Activated T-cell treated with anti-CD3 and anti-CD28 coated beads, Interleukin-2, amount 50 U/mL, for 72 hours (primary cell): ENCODE measurements at places on chromosomes 2 and 18. TPM values are rescaled to one million over a fixed set of nuclear protein-coding genes. Genes with fewer than 3 reads are reported as not detected.

GRCh38 chr2:68469935-68470334 is 2.5 kb downstream of the APLF start:
- H3K27me3 ChIP-seq, result no peaks in the 10 kb centered on the region
- peaks cover 52% of the 10 kb centered on the region for H3K4me1 ChIP-seq

SEMA4C gene
- 22.2 TPM for total RNA-seq

- no peak overlapping the region for H3K27ac ChIP-seq
- peaks cover 36% of the 10 kb centered on the region for H3K4me1 ChIP-seq
- no peak overlapping the region for H3K4me3 ChIP-seq
- no peaks in the 10 kb centered on the region for H3K36me3 ChIP-seq
- no peak for DNase-seq
Observed at GRCh38 chr2:38539086-38539485, 63.6 kb downstream of the HNRNPLL start.

RAD51AP2 gene
- total RNA-seq, result not detected

GRCh38 chr2:15797231-15797938 is 143.0 kb upstream of the MYCN start:
- H3K4me1 ChIP-seq, result no peaks in the 10 kb centered on the region
- no peak overlapping the region for H3K4me3 ChIP-seq
- no peak overlapping the region for H3K27ac ChIP-seq
- DNase-seq, result no peak

HOXD10 gene
- total RNA-seq, result not detected

GRCh38 chr18:68147728-68148127 is 567.2 kb downstream of the TMX3 start:
- no peak for DNase-seq
- no peak overlapping the region for H3K4me3 ChIP-seq
- no peak overlapping the region for H3K27ac ChIP-seq
- H3K36me3 ChIP-seq, result no peaks in the 10 kb centered on the region
- no peaks in the 10 kb centered on the region for H3K27me3 ChIP-seq

GRCh38 chr2:12032398-12032797 is 286.0 kb downstream of the LPIN1 start:
- H3K27ac ChIP-seq, result no peak overlapping the region
- H3K4me3 ChIP-seq, result no peak overlapping the region
- peaks cover 6% of the 10 kb centered on the region for H3K27me3 ChIP-seq

NYAP2 gene
- 0.05 TPM for total RNA-seq

FOXD4L1 gene
- not detected for total RNA-seq

DNA sequence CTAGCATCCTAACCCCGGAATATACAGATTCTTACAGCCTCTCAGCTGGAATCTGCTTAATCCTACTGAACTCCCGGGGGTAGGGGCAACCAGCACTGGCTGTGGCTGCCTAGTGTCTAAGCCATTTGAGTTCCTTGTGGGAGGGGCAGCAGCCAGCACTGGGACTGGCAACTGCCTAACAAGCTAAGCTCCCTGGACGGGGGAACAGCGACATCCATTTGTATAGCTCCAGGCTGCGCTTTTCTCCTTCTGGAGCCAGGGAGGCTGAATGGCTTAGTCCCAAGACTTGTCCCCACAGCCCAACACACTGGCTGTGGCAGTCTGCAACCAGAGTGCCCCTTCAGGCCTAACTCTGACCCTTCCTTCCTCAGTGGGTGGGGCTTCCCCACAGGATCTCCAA is 787.2 kb downstream of the METTL4 start:
- H3K27me3 ChIP-seq, result no peaks in the 10 kb centered on the region
- H3K27ac ChIP-seq, result no peak overlapping the region
- no peak overlapping the region for H3K4me3 ChIP-seq
- no peaks in the 10 kb centered on the region for H3K36me3 ChIP-seq

SCG2 gene
- total RNA-seq, result not detected

STK36 gene
- total RNA-seq, result 22.1 TPM

- peaks cover 8% of the 10 kb centered on the region for H3K4me1 ChIP-seq
- DNase-seq, result no peak
- peaks cover 19% of the 10 kb centered on the region for H3K27me3 ChIP-seq
Observed at GRCh38 chr2:111671426-111672150, 212.4 kb downstream of the ANAPC1 start.

GRCh38 chr2:227493524-227493923 is 21.6 kb downstream of the AGFG1 start:
- peaks cover 39% of the 10 kb centered on the region for H3K4me1 ChIP-seq
- H3K4me3 ChIP-seq, result no peak overlapping the region
- H3K27me3 ChIP-seq, result no peaks in the 10 kb centered on the region
- peaks cover 21% of the 10 kb centered on the region for H3K36me3 ChIP-seq
- DNase-seq, result no peak

DNA sequence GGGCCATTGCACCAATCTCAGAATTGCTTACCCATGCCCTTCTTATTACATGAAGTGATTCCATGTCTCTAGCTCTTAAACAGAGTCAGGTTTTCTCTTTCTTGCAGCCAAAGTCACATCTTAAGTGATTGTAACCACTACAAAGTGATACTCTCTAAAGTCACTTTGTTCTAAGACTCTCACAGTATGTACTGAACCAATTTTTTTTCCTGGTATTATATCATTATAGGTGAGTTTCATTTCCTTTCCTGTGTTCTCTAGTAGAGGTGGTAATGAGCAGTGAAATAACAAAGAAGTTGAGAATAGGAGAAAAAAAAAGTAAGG is 66.3 kb upstream of the DARS1 start:
- peak overlapping the region; percentile 56 for H3K4me3 ChIP-seq
- H3K4me1 ChIP-seq, result peaks cover 87% of the 10 kb centered on the region
- no peaks in the 10 kb centered on the region for H3K27me3 ChIP-seq
- H3K36me3 ChIP-seq, result peaks cover 2% of the 10 kb centered on the region
- peak; percentile 24 for DNase-seq

DNA sequence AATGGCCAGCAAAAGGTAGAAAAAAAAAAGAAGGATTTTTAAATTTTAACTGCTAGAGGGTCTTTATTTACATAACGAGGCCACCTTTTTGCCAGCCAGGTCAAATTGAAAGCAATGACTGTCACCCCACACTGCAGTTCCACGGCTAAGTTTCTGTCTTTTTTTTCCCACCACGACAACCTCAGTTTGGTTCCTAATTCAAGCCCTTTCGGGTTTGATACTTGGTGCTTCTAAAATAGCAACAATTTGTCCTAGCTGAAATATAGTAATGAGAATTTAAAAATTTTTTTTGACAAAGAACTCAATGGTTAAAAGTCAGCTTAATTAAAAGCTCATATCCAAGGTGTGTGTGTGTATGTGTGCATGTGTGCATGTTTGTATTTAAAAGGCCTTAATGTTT is 16.4 kb upstream of the NMS start:
- no peak overlapping the region for H3K4me3 ChIP-seq
- H3K27ac ChIP-seq, result no peak overlapping the region
- no peak for DNase-seq
- H3K27me3 ChIP-seq, result no peaks in the 10 kb centered on the region

DNA sequence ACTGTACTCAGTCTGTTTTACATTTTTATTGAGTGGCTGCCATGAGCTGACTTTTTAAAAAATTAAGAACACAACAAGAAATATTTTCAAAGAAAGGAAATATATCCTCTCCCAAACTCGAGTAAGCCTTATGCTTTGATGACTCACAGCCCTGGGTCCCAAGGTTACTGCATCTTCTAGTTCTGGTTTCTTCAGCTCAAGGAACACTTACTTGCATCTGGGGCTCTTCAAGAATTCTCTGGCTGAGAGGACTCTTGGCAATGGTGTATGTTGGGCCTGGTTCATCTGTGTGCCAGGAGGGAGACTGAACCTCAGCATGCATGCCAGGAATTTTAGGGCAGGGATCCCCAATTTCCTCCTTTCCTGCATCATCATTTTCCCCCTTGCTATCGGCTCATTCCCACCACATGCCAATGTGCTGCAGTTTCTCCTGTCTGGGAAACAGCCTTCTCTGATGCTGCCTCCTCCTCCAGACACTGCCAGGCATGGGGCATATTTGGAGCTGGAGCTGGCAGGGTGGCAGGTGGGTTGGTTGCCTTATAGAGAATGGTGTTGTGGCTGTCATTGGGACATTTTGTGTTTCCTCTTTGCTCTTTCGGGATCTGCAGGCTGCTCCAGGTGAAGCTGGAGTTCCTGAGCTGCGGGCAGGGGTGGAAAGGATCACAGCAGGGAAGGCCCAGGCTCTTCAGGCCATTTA is 192.2 kb upstream of the HS6ST1 start:
- no peak for DNase-seq
- peaks cover 10% of the 10 kb centered on the region for H3K4me1 ChIP-seq
- H3K27me3 ChIP-seq, result peaks cover 21% of the 10 kb centered on the region
- no peak overlapping the region for H3K4me3 ChIP-seq
- no peaks in the 10 kb centered on the region for H3K36me3 ChIP-seq

DNA sequence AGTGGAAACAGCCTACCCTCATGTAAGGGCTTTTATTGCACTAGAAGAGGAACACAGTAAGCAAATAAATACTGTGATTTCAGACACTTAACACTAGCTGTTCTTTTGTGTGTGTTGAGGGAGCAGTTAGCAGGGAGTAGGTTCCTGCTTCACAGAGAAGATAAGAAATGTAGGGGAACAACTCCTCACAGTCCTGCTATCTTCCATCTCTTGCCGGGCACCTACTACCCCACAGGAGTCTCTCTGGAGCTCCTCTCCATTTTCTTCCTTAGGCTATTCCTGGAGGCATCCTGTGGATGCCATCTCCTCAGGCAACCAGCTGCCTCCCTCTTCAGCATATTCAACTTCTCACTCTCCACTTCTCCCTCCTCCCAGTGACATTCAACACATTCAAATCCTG is 145.0 kb downstream of the SRBD1 start:
- H3K4me1 ChIP-seq, result no peaks in the 10 kb centered on the region
- H3K27me3 ChIP-seq, result no peaks in the 10 kb centered on the region
- no peak for DNase-seq

- H3K36me3 ChIP-seq, result no peaks in the 10 kb centered on the region
- H3K4me3 ChIP-seq, result no peak overlapping the region
- H3K27me3 ChIP-seq, result no peaks in the 10 kb centered on the region
- no peaks in the 10 kb centered on the region for H3K4me1 ChIP-seq
Observed at GRCh38 chr2:187942876-187943275, 348.8 kb upstream of the GULP1 start.

CCDC74A gene
- total RNA-seq, result 4.3 TPM

GRCh38 chr2:231715988-231716616 is 7.8 kb downstream of the PTMA start:
- H3K36me3 ChIP-seq, result peaks cover 21% of the 10 kb centered on the region
- DNase-seq, result no peak
- peak overlapping the region; percentile 14 for H3K27ac ChIP-seq
- H3K27me3 ChIP-seq, result no peaks in the 10 kb centered on the region
- H3K4me3 ChIP-seq, result no peak overlapping the region

GPD2 gene
- total RNA-seq, result 20.0 TPM

DNA sequence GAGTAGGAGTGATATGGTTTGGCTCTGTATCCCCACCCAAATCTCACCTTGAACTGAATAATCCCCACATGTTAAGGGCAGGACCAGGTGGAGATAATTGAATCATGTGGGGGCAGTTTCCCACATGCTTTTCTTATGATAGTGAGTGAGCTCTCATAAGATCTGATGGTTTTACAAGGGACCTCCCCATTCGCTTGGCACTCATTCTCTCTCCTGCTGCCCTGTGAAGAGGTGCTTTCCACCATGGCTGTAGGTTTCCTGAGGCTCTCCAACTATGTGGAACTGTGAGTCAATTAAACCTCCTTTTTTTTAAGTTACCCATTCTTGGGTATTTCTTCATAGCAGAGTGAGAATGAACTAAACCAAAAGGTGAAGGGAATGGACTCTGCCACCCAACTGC is 207.5 kb downstream of the LOXHD1 start:
- no peaks in the 10 kb centered on the region for H3K4me1 ChIP-seq
- no peak for DNase-seq
- no peaks in the 10 kb centered on the region for H3K36me3 ChIP-seq
- no peak overlapping the region for H3K27ac ChIP-seq

- peaks cover 15% of the 10 kb centered on the region for H3K4me1 ChIP-seq
- no peaks in the 10 kb centered on the region for H3K36me3 ChIP-seq
- no peak for DNase-seq
- H3K27me3 ChIP-seq, result peaks cover 53% of the 10 kb centered on the region
- no peak overlapping the region for H3K27ac ChIP-seq
Observed at GRCh38 chr2:118130385-118130784, 42.1 kb downstream of the INSIG2 start.

DNA sequence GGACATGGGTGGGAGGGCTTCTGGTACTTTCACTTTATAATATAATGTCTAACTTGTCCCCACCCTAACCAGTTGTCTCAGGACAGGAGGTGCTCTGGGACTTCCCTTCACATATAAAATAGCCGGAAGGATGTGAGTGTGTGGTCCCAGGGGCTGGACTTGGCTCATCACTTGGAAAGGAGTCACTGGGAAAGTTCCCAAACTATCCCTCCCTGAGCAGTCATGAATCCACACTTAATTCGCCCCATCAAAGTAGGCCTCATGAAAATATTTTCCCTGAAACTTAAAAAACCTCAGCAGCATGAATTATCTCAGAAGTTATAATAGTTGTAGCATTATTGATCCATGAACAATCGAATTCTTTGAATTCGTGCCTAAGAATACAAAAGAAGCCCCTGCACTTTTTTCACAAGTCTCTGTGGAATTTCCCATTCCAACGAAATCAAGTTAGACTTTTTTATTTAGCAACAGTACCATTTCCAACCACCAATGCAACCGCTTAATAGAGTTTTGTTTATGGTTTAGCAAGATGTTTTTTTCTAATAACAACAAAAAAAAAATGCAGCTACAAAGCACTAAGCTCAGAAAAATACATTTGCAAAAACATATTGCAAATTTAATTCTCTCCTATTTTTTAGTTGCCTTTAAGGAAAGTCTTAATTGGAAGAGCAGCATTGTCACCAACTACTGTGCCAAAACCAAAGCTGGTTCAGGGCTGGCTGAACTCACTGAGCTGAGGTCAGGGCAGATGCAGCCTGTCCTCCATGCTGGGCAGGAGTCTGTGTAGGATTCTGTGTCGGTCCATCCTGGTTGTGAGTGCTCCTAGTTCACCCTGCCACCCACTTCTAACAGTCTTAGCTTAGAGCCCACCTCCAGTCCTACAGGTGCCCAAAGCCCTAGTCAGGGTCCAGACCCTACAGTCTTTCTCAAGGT is 68.8 kb upstream of the SPTBN1 start:
- no peaks in the 10 kb centered on the region for H3K27me3 ChIP-seq
- H3K27ac ChIP-seq, result no peak overlapping the region
- no peak overlapping the region for H3K4me3 ChIP-seq
- DNase-seq, result no peak
- H3K36me3 ChIP-seq, result no peaks in the 10 kb centered on the region

- H3K27me3 ChIP-seq, result no peaks in the 10 kb centered on the region
- peaks cover 25% of the 10 kb centered on the region for H3K4me1 ChIP-seq
- no peak overlapping the region for H3K4me3 ChIP-seq
- no peaks in the 10 kb centered on the region for H3K36me3 ChIP-seq
- H3K27ac ChIP-seq, result no peak overlapping the region
Observed at GRCh38 chr2:195612611-195613495, 44.2 kb upstream of the SLC39A10 start.

C2orf92 gene
- total RNA-seq, result 18.0 TPM

RBM44 gene
- 1.9 TPM for total RNA-seq

CENPA gene
- total RNA-seq, result 43.2 TPM

ARPC2 gene
- total RNA-seq, result 533 TPM

GRCh38 chr2:98478088-98478551 is 33.5 kb downstream of the INPP4A start:
- peaks cover 99% of the 10 kb centered on the region for H3K4me1 ChIP-seq
- H3K4me3 ChIP-seq, result peak overlapping the region; percentile 78
- no peaks in the 10 kb centered on the region for H3K27me3 ChIP-seq
- DNase-seq, result no peak
